Activated CD8-positive, alpha-beta memory T cell treated with anti-CD3 and anti-CD28 coated beads for 1 hour (primary cell): ENCODE measurements at places on chromosomes 7 and 10.

DNA sequence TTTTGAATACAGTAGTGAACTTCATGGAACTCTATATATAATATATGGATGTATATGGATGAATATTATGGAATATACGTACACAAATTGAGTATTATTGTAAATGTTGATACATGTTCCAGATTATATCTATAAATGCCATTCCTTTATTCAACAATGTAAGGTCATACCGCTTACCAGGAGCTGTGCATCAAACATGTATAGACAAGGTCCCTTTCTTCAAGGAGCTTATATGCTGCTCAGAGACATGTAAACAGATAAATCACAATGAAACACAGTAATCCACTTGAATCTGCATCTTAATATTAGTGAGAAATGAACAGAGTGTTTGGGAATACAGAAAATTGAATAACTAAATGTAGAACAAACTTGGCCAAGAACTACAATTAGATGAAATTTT, 898 bp upstream of the SEM1 start:
- DNase-seq, result no peak

GRCh38 chr7:39247576-39247975, 269.9 kb downstream of the POU6F2 start:
- DNase-seq, result no peak

GRCh38 chr10:24303522-24304310, 94.8 kb downstream of the KIAA1217 start:
- DNase-seq, result no peak

DNA sequence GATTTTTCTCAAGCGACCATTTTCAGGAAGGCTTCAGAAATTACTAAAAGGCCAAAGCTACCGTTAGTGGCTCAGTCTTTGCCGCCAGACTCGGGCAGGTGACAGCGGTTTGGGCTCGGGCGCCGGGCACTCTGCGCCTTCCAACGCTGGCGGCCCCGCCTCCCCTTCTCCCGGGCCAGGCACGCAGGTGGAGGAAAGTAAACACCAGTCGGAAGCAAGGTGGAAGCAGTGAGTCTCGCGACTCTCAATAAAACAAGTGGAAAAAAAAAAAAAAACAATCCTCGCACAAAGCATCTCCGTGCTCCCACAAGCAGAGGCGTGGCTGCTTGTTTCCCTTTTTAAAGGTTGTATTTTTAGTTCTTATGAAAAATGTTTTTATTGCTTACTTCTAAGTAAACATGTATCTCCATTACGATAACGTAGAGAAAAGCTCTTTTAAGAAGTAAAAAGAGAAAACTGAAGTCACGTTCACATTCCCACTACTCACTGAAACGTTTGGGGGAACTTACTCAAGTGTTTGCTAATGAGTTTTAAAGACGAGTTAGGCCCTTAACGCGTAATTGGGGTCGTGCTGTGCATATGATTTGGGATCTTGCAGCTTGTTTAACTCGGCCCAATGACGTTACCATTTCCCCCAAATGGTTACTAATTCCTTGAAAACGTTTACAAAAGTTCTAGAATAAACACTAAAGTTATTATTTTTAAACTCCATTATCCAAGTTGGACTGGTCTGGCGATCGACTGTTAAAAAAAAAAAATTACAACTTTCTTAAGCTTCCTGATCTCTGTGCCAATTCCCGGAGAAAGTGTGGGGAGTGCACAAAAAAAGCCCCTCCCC, 864 bp downstream of the CDCA7L start:
- no peak for DNase-seq

DNA sequence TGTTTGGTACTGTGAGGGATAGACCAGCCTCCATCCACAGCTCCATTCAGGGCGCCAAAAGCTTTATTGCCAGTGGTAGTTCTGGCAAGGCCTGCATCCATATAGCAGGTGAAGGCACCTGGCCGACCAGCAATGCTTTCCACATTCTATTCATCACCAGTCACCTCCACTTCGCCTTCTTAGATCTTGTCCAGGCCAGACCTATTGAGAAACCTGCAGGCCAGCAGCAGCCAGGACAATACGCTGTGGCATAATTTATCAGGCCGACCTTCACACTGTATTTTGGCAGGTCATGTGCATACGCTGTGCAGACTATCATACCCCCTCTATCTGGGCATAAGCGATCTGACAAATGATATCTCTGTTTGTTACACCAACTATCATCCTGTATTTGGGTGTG, 15.2 kb upstream of the KNDC1 start:
- DNase-seq, result no peak

DNA sequence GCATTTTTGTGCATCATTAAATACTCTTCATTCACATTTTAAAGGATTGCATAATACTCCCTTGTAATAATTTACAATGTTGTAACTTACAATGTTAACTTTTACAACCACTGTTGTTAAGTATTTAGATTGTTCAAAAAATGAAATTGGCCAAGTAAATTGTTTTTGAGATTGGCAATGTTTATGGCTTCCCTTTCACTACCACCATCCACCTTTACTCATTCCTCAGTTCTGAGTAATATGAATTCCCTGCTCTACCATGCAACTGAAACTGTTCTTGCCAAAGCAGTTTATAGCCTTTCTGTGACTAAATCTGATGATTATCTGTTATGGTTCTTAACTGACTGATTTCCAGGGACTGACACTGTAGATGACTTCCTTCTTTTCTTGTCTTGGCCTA, 80.5 kb upstream of the TMEM106B start:
- no peak for DNase-seq

DNA sequence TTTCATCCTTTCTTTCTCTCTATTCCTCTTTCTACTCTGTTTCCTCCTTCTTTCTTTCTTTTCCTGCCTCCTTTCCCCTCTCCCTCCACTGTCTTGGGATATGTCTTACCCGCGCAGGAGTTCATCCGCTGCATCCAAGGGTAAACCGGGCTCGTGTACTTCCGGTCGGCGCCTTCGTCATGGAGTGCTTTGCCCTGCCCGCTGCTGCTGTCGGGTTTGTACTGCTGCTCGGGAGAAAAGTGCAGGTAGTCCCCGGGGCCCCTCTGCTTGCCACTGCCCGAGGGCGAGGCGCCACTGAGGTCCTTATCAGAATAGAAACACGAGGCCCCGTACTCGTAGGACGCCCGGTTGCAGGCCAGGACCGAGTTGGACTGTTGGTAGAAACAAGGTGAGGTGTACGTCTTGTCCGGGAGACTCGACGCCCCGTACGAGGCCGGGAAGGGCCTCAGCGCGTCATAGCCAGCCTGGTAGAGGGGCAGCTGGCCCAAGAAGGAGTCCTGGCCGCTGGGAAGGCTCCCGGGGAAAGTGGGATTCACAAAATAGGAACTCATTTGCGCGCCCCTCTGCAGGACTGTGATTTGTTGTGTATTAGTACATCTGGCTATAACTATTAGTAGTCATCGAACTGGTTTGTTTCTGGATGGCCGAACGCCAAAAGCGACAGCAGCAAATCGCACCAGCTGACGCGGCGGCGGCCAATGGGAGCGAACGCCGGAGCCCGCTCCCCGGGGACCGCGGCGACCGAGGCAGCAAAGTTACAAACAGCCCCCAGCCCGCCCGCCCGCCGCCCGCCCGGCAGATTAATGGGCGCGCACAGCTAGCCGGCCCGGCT, at the start of gene HOXA6:
TSS of gene HOXA6 (minus strand) at position 576 of the 832 bp plus-strand sequence. CDS start at position 551, 25 bp downstream.
- DNase-seq, result no peak

- DNase-seq, result no peak
Observed at GRCh38 chr10:23158370-23158769, 33.7 kb upstream of the PTF1A start.

GRCh38 chr7:83681200-83681778, 32.4 kb upstream of the SEMA3E start:
- no peak for DNase-seq

DNA sequence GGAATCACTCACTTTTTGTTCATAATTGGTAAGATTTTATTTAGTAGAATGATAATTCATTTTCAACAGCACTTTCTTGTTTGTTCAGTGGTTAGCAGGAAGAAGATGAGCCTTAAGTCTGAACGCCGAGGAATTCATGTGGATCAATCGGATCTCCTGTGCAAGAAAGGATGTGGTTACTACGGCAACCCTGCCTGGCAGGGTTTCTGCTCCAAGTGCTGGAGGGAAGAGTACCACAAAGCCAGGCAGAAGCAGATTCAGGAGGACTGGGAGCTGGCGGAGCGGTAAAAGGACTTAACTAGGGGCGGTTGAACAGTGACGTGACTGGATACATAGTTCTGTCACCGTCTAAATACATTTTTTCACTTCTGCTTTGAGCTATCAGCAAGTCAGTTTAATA, 31.3 kb downstream of the RABGEF1 start:
- no peak for DNase-seq

GRCh38 chr7:113338071-113338696, 219.8 kb upstream of the SMIM30 start:
- DNase-seq, result no peak

DNA sequence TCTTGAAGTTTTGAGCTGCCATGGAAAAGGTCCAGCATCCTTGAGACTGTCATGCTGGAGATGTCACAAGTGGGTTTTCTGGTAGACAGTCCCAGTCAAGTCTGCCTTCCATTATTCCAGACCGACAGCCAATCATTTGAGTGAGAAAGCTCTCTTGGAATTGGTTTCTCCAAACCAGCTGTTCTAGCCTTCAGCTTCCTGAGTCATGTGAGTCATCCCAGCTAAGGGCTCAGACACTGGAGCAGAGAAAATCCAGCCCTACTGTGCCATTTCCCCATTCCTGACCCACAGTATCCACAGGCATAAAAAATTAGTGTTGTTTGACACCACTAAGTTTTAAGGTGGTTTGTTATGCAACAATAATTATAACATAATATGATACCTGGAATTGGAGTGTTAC, 219.0 kb downstream of the ADRA2A start:
- DNase-seq, result no peak

DNA sequence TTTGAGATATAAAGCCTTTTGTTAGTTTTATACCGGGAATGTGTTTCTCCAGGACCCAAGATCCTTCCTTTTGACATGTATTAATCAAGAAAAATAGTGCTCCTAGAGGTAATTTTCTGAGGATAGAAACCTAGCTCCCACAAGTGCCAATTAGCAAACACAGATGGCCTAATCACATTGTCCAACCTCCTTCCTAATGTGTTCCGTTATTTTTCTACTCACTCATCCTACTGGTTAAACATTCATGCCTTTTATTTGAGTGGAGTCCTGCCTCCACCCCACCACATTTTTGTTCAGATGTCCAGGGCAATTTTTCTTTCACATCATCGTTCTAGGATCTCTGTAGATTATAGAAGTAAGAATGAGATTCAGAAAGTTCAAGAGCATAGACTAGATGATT, 610.0 kb upstream of the MBL2 start:
- no peak for DNase-seq

- DNase-seq, result no peak
Observed at GRCh38 chr10:107415446-107415845, 250.9 kb upstream of the SORCS1 start.

GRCh38 chr10:132113206-132113605, 47.5 kb downstream of the JAKMIP3 start:
- no peak for DNase-seq

DNA sequence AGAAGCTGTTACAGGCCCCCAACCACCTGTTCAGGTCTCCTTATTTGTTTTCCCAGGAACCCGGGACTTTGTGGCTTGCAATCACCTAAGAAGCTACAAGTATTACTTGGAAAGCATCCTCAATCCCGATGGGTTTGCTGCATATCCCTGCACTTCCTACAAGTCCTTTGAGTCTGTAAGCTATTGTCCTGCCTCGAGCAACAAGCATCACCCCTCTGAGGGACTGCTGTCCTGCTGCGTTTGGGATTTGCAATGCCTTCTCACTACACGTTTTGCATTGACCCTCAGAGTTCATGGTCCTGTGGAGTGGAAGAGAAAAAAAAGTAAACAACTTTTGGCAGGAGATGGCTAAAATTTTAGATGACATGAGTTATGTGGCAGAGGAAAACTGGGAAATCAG, 9.2 kb downstream of the PNLIPRP1 start:
- no peak for DNase-seq

DNA sequence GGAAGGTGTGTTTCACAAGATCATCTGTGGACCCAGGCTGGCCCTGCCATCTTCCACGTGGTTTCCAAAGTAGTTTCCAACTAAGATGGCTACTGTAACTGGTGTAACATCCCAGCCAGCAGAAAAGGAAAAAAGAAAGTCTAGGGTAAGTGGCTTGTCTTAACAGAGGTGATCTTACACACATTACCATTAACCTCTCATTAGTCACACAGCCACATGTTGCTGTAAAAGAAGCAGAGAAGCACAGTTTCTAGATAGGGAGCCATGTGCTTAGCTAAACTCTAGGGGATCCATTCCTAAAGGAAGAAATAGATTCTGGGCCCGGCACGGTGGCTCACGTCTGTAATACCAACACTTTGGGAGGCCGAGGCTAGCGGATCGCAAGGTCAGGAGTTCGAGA, 54.3 kb downstream of the ZNF438 start:
- DNase-seq, result no peak

GRCh38 chr7:16417906-16418305, 3.4 kb downstream of the CRPPA start:
- DNase-seq, result no peak

DNA sequence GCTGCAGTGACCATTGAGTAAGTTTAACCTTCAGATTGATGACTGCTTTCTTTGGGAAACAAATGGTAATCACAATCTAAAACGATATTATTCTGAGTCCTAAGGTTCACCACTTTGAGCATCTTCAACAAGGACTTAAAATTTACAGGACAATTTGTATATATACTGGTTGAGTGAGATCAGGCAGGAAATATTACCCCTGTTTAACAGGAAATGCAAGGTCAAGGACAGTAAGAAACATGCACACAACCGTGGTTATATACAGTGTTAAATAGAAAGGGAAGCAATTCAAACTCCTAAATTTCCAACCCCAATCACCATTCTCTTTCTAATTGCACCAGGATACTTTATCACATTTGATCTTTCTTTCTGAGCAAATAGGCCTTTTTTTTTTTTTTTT, 96.1 kb downstream of the ZNF277 start:
- DNase-seq, result no peak

DNA sequence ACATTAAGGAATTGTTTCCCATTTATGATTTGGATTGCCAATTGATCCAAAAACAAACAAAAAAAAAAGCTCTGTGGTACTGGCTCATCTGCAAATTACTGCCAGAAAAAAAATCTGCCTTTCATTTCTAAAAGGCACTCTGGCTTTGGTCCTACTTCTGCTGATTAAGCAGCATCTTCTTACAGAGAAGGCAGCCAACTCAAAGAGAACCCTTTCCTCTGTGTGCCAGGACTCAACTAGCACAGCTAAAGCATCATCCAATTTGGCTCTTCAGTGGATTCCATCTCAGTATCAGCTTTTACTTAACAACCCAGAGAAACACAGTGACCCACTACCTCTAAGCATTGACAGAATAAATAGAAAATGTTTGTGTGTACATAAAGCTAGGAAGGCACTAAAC, 80.6 kb downstream of the GSAP start:
- no peak for DNase-seq

DNA sequence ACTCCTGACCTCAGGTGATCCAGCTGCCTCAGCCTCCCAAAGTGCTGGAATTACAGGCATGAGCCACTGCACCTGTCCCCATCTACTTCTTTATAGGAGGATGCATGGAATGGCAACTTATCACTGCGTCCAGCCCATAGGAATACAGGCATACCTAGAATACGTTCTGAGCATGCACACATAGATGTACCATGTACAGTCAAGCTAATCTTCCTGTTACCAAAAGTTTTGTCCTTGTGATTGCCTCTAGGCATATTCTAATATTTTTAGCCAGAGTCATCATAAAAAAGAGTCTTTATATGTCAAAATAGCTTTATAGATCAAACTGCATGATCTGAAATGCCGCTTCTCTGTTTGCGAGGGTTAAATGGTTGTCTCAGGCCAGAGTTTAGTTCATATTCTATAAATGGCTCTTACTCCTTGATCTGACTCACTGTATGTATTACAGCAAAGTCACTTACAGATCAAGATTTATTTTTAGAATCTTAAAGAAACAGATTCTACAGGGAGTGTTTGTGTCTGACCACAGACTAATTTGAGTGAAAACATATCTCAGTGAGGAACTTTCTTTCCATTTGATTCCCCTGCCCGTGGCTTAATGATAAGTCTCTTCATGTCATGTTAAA, 210.9 kb downstream of the CREB5 start:
- no peak for DNase-seq
